T follicular helper cell (primary cell): ENCODE measurements at places on chromosomes 4 and X.

DNA sequence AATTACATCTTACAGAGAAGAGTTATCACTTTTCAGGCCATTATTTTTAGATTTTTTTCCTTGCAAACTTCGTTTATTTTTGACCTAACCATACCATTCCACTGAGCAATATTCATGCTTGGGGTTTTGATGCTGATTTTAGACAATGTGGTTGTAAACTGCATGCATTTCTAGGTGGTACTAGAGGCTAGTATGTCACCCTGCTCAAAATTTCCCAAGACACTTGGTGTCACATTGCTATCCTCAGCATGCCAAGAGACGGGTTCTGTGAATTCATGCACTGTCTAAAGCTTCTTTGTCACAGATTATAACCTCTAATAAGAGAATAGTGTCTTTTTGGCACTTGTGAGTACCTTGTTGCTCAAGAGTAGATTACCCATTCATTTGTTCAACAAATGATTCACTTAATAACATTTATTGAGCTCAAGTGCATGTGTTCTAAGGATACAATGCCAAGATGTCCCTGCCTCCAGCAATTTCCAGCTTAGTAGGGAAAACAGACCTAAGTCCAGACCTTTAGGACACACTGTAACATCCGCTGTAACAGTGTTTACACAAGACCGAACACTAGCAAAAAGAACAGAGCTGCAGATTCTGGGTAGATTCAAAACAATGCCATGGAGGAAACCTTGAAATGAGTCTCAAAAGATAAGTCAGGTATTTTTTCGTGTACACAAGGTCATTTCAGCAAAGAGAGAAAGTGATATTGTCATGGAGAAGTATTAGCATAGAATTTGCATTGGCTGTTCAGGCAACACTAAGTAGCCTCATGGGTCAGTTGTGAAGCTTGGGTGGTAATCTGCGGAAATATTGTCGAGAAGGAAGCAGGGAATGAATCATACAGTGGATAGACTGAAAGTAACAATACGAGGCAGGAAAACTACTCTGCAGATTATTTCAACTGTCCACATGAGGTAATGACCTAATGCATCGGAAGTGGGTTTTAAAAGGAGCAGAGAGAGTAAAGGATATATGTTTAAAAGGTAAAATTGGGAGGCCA, 515.1 kb upstream of the ZFP42 start:
- no peak for DNase-seq

GRCh38 chr4:179803857-179804256, 2361.6 kb upstream of the AGA start:
- no peak for DNase-seq

DNA sequence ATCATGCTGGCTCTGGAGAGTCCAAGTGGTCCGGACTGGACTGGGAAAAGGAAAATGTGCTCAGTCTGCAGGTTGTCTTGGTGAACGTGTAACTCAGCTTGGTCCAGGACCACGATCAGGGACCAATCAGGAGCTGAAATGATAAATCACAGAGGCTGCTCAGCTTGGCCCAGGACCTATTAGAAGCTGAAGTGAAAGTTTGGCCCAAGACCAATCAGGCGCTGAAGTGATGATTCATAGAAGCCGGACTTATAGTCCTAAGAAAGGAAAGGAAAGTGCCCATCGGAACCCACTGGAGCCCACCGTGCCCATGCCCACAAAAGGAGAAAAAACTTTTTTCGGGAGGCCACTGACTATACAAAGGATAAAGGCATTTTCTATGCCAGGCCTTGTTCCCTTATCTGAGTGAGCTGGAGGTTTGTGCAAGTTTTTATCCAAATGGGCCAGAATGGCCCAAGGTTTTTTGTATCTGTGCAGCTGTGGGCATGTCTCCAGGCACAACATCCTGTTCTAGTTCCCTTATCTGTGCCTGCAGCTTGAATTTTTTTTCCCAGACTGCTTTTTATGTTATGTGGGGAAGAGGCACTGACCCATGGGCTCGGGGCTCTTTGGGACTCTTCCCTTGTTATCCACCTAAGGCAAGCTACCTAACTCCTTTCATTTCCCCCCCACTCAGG, 194.4 kb downstream of the FAM133A start:
- DNase-seq = no peak

DNA sequence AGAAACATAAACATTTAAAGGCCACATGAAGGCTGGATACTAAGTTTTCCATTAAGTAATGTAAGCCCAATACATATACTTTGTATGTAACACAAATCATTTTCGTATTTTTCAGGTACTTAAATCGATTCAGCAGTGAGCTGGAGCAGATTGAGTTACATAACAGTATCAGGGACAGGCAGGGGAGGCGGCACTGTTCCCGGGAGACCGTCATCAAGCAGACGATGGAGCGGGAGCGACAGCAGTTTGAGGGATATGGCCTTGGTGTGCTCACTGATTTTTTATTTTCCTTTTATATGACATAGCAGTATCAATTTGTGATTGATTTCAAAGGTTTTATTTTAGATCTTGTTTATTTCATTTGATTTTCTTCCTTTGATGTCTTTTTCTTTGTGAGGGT, 20.7 kb downstream of the TMA16 start:
- DNase-seq = no peak

DNA sequence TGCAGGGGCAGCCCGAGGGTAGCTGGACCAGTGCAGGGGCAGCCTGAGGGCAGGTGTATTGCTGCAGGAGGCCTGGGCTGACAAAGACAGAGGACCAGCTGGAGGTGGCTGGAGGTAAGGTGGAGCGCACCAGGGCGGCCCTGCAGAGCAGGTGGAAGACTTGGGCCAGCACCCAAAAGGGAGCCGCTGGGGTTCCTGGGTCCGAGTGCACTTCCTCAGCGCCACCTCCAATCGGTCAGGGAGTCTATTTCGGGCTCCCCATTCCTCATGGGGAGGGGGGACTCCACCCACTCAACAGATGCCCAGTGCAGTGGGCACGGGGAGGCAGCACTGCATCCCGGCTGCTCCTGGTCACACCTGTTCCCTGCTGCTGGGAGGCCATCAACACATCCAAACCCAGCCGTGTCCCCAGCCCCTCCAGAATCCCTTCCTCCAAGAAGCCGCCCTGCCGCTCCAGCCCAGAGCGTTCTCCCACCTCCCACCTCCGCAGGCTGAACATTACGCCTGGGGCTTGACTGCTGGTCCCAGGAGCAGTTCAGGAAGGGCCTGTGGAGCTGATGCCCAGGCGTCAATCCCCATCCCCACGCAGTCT, 1.5 kb downstream of the LRPAP1 start:
- DNase-seq = no peak

- DNase-seq = no peak
Measured at GRCh38 chr4:181793096-181793495, 450.1 kb upstream of the TENM3 start.

GRCh38 chrX:71109051-71109450, 2.3 kb downstream of the IL2RG start:
- DNase-seq = no peak

DNA sequence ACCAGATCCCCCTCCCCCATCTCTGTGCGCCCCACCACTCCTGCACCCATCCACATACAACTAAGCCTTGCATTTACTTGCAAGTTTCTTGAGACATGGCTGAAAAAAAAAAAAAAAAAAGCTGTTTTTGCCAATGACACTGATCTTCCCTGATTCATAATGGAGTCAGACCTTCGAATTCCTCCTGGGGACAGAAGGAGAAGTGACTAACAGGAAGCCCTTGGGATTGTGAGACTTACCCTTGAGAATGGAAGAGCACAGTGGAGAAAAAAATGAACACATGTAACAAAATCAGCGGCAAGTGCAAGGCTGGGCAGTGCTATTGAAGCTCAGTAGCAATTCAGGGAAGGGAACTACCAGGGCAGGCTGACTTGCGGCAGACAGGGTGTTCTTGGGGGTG, 288.4 kb downstream of the BCOR start:
- DNase-seq = no peak

DNA sequence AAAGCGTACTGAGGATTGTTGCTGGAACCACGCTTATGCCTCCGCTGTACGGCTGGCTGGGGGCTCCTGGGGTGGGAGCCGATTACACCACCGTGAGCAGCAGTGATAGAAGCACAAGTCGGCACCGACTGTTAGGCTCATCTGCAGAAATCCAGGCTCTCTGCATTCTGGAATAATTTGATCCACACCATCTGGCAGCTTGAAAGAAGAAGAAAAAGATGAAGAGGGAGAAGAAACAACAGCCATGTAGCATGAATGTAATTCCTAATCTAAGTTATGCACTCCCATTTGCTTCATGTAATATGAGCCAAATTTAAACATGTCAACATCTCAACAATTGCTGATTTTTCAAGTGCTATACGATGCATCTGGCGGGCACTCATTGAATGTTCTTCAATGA, 84.6 kb upstream of the DHX15 start:
- no peak for DNase-seq

- DNase-seq = no peak
Measured at GRCh38 chr4:126976850-126977632, 655.7 kb upstream of the INTU start.

DNA sequence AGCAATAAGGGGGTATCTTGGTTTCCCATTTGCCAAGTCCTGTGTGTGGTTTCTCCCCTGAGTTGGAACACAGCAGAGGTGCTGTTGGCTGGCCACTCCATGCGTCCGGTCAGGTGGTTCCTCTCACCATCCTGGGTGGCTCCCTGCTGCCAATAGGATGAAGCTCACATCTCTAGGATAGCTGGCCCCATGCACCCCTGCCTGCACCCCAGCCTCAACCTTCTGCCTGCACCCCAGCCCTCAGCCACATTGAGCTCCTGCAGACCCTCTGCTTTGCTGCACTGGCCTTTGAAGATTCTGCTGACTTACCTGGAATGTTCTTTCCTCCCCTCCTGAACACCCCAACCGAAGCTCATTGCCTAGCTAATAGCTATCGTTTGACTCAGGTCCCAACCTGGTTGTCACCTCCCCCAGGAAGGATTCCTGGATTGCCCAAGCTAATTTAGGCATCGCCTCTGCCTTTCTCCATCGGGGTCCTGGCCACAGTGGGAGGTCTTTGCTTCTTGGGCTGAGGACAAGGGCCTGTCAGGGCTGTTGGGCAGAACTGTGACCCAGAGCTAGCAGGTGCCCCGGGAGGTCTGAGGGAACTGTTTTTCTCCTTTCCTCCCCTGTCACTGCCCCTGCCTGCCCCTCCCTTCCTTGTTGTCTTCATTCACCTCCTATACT, 36.6 kb upstream of the GRPEL1 start:
- DNase-seq = no peak

GRCh38 chr4:140756319-140757231, at the start of gene TBC1D9:
TBC1D9 (minus strand) TSS chr4:140756385; CDS start chr4:140756045, 340 bp downstream.
- no peak for DNase-seq

DNA sequence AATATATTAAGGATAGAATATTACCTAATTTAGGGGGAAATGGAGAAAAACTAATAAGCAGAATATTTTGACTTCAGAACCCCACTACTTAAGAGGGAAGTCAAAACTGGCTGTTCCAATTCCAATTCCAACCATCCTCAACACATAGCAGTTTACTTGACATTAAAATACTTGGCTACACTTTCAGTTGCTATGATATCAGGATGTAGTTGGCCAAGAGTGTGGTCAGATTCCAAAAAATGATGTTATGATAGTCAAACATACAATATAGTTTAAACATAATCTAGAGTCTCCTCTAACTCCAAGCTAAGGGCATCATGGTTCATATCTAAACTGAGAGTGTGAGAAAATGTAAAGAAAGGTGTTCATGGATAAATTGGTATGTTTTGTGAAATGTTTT, 16.5 kb upstream of the SMIM14 start:
- no peak for DNase-seq

GRCh38 chr4:52103319-52103718, 52.2 kb downstream of the SPATA18 start:
- DNase-seq = no peak

GRCh38 chrX:13271511-13271910, 48.3 kb downstream of the ATXN3L start:
- DNase-seq = no peak

GRCh38 chr4:121517241-121517640, 136.4 kb upstream of the QRFPR start:
- no peak for DNase-seq

DNA sequence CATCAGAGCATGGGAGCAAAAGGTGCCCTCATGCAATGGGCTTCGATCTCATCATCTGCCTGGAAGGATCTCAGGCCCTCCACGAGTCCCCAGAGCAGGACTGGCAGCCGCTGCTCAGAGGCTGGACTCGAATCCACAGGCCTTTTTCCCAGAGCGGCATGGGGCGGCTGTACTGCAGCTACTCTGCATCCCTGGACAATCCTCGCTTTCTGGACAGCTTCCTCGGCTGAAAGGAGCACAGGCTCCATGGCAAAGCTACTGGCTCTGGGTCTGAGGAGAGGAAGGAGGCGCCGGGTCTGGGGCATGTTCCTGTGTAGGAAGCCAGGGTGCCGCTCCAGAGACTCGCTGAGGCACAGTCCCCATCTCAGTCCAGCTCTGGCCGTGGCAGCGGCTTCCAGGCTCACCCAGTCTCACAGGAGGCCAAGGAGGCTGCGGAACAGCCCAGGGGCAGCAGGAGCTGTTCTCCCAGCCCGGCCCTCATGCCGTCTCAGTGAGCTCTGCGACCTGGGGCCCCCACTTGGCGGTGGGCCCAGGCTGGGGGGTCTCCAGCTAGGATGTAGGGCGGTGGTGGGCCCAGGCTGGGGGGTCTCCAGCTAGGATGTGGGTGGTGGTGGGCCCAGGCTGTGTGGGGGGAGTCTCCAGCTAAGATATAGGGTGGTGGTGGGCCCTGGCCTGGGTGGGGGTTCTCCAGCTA, 2.7 kb upstream of the SPON2 start:
- DNase-seq = no peak

DNA sequence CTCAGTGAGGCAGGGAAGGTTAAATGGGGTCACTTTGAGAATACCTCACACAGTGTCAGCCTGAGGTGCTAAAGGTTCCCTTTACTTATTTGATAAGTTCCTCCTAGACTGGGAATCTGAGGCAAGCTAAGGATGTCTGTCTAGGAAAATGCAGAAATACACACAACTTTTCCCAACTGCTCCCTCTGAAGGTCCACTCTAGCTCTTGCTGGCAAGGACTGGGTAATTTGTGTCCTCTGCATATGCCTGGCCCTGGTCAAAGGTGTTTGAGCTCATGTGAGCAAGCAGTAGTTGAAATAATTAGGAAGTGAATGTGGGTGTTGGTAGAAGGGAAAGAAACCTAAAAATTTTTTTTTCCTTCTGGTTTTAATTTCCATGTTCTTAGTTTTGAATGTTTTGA, 21.3 kb downstream of the TXLNG start:
- DNase-seq = no peak

- DNase-seq = no peak
Measured at GRCh38 chr4:186082221-186082620, 13.3 kb downstream of the TLR3 start.

DNA sequence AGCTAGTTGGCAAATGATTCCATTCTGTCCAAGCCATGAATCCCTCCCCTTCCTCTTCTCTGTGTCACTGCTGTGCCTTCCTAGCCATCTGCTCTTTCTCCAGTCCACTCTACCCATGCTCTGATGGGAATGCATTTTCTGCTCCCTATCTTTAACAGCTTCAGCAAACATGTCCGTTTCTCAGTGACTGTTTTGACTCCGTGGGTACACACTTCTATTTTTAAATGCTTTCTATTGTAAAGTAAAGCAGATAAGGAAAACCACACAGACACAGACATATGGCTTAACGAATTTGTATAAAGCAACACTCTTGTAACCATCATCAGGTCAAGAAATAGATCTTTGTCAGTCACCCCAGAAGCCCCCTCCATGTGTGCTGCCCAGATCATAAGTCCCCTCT, 72.4 kb upstream of the KLHL13 start:
- DNase-seq = no peak
